HL-60 (cell line): ENCODE measurements at places on chromosomes 16 and 17.
A peak's percentile ranks its signal among the peaks of the same experiment; 100 is the strongest.

GRCh38 chr17:77563439-77564102 lies 394.9 kb upstream of the TNRC6C start:
- no peak for DNase-seq

- no peak for DNase-seq
Observed at GRCh38 chr17:51354936-51355335, 94.6 kb downstream of the UTP18 start.

DNA sequence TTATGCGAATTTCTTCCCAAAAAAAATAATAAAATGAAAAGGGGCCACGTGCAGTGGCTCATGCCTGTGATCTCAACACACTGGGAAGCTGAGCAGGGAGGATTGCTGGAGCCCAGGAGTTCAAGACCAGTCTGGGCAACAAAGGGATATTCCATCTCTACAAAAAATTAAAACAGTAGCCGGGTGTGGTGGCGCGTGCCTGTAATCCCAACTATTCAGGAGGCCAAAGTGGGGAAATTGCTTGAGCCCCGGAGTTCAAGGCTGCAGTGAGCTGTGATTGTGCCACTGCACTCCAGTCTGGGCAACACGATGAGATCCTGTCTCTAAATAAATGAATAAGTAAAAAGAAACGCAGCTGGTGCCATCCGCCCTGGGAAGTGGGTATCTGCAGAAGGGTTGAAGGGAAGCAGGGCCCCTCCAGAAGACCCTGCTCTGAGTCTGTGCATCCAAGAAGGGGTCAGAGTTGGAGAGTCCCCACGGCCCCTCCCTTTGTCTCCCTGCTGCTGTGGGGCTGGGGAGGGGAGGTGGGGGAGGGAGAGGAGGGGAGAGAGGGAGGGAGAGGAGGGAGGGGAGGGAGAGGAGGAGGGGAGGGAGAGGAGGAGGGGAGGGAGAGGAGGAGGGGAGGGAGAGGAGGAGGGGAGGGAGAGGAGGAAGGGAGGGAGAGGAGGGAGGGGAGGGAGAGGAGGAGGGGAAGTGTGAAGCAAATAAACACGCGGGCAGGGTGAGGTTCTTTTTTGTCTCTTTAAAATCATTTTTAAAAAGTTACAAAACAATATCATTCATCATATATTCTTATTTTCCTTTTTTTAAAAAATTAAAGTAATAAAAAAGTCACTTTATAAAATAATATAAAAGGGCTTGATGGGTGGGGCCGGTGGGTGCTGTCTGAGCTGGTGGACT lies 5.0 kb upstream of the MYADML2 start:
- DNase-seq: no peak

DNA sequence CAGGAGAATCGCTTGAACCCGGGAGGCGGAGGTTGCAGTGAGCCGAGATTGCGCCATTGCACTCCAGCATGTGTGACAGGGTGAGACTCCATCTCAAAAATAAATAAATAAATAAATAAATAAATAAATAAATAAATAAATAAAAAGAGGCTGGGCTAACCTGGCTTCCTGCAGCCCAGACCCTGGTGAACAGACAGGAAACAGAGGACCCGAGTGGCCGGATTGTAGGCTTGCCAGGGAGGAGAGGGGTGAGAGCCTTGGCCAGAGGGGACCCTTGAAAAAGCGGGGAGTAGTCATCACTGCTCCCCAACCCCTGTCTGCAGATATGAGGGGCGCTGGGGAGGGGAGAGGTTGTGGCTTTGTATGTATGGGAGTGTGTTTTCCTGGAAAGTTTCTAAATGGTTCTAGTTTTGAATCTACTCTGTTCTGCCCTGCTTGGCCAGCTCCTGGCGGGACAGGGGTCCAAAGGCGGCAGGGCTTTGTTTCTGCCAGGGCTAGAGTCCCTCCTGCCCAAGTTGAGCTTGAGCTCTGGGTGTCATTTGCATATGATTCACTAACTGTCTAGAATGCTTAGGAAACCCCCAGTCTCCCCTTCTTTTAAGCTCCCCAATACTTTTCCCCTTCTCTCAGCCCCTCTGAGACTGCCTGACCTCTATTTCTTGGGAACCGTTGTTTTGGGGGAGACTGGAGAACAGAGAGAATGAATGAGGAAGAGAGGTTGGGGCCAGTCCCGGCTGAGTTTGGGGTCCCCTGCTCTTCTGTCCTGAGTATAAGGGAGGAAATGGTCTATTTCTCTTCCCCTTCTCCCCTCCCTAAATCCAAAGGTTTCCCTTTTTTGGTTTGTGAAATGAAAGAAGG lies 16.4 kb downstream of the RARA start:
- no peak for DNase-seq

DNA sequence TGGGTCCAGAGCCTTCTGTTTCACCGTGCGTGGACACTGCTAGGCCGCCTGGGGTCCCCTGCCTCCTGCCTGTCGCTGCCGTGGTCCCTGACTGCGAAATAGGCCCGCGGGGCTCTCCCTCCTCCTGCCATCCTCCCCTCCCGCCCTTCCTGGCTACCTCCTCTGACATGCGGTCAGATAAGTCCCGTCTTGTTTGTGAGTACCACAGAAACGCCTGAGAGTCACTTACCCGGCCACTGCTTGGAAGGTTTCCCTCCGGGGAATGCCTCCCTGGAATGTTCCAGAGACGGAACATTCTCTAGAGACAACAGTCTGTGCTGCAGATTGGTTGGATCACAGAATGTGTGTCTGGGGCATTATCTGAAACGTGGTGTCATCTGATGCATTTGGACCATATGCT lies 22.7 kb downstream of the CIBAR2 start:
- no peak for DNase-seq

DNA sequence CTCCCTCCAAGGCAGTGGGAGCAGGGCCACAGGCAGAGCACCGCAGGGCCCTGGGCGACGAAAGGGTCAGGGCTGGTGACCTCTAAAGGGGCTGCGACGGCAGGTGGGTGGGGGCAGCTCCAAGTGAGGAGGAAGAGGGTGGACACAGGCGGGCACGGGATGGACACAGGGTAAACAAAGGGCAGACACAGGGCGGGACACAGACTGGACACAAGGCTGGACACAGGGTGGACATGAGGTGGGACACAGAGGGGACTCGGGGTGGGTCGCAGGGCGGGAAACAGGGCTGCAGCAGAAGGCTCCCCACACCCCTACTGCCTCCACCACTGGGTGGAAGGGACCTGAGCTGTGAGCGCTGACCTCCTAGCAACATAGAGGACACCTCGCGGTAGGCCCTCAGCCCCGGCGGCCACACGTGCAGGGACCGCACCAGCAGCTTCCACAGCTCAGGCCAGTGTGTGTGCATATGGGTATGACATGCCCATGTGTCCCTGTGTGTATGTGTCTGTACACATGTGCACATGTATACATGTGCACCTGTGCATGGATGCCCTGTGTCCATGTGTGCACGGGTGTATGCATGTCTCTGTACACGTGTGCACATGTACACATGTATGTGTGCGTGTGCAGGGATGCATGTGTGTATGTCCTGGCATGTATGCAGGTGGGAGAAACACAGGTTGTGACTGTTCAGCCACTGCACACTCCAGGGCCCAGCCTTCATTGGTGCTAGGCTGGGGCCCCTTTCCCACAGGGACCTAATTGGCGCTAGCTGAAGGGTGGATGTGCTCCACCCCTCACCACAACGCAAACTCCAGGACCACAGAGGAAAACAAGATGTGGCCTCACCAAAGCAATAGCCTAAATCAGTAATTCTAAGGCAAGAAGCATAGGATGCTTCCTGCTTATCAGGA lies 7.6 kb downstream of the LMF1 start:
- DNase-seq: no peak

- DNase-seq: no peak
Observed at GRCh38 chr16:73275024-73275423, 227.1 kb upstream of the ZFHX3 start.

DNA sequence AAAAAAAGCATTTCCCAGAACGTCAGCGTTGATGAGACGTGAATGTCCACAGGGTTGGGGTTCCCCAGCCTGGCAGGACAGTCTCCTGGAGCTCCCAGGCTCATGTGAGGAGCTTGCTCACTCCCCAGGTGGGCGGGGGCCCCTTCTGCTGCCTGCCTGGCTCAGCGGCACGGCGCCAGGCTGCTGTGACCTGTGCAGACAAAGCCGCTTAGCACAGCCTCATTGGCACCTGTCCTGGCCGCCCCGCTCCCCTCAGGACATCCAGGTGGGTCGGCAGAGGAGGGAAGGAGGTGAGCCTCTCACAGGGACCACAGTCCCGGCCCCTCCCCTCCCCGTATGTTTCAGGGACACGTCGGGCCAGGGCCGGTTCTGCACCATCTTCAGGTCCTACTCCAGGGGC lies 12.9 kb upstream of the WFIKKN1 start:
- DNase-seq: no peak

- no peak for DNase-seq
Observed at GRCh38 chr17:5582209-5583185, 1.8 kb downstream of the NLRP1 start.

DNA sequence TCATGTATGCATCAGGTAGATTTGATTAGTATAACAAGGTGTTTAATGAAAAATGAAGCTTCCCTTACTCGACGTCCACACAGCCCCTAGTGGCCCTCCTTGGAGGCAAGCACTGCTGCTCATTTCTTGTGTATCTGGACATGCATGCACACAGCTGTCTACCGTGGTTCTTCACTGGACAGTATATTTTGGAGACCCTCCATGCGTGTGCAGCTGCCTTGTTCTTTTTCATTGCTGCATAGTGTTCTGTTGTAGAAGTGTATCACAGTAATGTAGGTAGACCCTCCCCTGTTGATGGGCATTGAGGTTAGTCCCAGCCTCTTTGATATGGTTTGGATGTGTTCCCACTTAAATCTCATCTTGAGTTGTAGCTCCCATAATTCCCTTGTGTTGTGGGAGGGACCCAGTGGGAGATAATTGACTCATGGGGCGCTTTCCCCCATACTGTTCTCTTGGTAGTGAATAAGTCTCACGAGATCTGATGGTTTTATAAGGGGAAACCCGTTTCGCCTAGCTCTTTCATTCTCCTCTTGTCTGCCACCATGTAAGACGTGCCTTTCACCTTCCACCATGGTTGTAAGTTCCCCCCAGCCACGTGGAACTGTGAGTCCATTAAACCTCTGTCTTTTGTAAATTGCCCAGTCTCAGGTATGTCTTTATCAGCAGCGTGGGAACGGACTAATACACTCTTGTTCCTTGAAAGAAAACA lies 6.3 kb downstream of the CMIP start:
- DNase-seq: no peak

DNA sequence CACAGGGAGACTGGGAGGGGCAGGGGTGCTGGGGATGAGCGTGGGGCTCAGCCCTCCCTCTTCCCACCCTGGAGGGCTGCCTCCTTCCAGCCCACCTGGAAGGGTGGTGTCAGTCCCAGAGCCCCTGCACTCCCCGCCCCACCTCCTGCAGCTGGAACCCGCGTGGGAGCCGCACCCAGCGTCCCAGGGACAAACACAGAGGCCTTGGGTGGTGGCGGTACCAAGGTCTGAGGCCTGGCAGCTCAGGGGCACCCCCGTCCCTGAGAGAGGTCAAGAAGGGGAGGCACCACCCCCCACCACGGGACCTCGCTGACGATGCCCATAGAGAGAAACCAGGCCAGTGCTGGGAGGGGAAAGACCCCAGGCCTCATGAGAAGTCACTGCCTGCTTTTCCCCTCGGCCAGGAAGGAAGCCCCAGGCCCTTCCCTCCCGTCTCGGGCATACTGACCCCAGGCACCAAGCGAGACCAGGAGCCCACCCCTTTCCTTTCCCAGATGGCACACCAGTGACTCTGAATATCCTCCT lies 4.1 kb downstream of the HS3ST6 start:
- no peak for DNase-seq

DNA sequence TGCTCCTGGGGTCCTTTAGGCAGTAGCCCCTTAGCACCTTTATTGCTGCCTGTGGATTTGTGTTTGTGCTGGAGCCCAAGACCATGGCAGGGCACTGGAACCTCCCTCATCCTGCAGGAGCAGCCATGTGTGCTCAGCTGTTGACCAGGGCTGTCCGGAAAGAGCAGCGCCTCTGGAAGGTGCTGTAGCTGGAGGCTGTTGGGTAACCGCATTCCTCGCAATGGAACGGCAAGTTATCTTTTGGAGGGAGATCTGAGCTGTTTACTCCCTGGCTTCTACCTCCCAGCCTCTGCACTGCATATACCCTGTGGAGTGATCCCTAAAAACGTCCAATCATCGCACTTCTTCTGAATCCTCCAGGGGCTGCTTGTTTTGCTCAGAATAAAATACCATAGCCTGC lies 291.0 kb downstream of the SNX29 start:
- no peak for DNase-seq

- no peak for DNase-seq
Observed at GRCh38 chr17:39716073-39716818, 14.1 kb downstream of the MIEN1 start.

- DNase-seq: no peak
Observed at GRCh38 chr17:77875051-77875780, 83.3 kb upstream of the TNRC6C start.

DNA sequence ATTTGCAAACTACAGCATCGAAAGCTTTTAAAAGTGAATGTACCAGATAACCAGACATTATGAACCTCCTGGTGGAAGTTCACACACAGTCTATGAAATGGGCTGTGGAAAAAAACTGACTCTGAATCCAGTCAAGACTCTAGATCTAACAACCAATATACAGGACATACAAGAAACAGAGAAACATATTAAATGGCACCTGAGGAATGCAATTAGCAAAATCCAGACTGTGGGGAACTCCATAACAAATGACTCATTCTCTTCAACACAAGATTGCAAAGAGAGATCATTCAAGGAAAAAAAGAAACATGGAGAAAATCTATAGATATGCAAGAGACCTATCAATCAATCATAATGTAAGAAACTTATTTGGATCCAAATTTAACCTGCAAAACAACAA lies 119.0 kb downstream of the MYO1D start:
- DNase-seq: no peak

- DNase-seq: no peak
Observed at GRCh38 chr16:30930160-30930571, 6.8 kb downstream of the FBXL19 start.

- no peak for DNase-seq
Observed at GRCh38 chr16:73183611-73184092, 135.7 kb upstream of the ZFHX3 start.

- peak; percentile 54 for DNase-seq
Observed at GRCh38 chr17:39753514-39754160, 15.9 kb downstream of the GRB7 start.

DNA sequence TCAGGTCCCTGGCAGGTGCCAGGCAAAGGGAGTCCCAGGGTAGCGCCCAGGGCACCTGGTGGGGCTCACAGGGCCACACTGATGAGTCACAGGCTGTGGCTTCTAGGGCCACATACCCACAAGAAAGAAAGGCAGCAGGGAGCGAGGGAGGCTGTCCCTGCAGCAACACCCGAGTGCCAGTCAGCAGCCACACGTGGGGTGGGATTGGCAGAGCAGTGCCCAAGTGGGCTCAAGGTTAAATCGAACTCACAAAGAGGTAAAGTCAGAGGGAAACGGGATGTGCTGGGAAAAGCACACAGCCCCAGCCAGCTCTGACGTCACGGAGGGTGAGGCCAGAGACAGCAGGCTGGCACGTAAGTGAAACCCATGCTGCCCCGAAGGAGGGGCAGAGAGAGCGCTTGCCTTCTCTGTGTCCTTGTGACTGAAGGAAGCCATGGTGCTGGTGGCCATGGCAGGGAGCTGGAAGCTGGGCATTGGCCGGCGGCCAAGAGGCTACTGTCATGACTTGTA lies 33.8 kb downstream of the FA2H start:
- DNase-seq: no peak
